Activated naive CD4-positive, alpha-beta T cell treated with anti-CD3 and anti-CD28 coated beads, Interleukin-2, amount 50 U/mL, for 16 hours (primary cell): ENCODE measurements at places on chromosomes 1 and 21.
A peak's percentile ranks its signal among the peaks of the same experiment; 100 is the strongest.

DNA sequence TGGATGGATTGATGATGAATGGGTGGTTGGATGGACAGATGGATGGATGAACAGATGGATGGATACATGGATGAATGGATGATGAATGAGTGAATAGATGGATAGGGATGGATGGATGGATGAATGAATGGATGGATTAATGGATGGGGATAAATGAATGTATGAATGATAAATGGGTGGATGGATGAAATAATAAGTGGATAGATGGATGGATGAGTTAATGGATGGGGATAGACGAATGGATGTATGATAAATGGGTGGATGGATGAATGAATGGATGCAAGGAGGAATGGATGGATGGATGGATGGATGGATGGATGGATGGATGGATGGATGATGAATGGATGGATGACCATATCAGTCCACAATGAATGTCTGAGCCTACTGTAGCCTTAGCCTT lies 381.9 kb downstream of the SETD4 start:
- no peak for DNase-seq

- no peak for DNase-seq
Observed at GRCh38 chr1:201488830-201489589, 17.9 kb downstream of the CSRP1 start.

DNA sequence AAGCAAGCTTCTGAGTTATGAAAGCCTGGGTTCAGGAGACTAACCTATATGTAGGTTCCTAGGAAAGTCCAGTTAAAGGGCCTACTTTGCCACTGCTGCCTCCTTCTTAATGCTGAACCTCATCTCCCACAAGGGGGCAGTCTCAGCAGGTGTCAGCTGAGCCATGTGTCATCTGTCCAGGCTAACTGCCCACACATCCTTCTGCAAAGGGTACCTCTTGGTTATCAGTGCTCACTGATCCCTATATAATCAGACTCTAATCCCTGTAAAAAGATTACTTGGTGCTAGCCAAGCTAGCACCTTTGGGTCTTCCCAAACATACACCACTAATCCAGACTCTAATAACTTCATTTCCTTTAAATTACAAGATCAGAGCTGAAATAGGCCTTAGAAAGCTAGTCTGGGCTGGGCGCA lies 9.0 kb downstream of the PRDX1 start:
- peak; percentile 52 for DNase-seq

GRCh38 chr1:164779376-164779775 lies 220.4 kb downstream of the PBX1 start:
- no peak for DNase-seq

DNA sequence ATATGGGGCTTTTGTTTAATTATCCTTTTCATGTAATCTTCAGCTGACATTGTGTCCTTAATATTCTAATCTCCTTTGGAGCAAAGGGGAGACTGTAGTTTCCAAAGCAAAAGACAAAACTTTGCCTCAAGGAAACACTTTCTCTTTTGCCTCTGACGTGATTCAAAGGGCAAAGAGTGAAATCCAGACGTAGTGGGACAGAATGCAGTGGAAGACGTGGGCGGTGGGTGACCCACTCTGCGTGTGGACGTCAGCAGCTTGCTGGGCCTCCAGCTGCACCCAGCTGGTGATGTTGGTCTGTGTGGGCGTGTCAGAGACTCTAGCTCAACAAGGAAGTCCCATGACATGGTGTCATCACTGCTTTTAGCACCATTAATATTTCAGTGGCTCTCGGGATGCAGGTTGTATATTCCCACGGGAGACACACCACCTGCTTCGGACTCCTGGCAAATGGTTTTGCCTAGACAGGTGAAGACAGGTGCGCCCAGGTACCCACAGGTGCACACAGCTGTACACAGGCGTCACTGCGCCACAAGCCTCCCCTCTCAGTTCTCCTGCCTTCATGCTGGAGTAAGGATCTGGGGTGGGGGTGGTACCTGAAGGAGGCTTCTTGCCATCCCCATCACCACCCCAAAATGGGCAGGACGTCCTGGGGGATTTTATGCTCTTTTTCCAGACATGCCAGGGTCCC lies 292.1 kb upstream of the VAMP3 start:
- DNase-seq = no peak
